ENCODE measurements at places on chromosomes 1 and 21.
A peak's percentile ranks its signal among the peaks of the same experiment; 100 is the strongest.

DNA sequence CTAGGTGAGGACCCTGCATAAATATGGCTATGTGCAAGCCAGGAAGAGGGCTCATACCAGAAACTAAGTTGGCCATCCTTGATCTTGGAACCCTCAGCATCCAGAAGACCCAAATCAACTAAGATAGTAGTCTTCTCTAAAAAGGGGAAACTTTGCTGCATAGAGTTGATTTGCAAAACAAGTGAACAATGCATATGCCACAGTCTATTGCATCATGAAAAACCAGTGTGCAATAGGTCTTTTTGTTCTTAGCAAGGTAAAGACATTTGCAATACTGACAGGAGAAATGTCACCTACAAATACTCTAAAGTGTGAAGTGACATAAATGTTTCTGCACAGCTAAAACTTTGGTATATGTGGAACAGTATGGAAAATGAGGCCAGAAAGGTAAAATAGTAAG, 2.0 kb upstream of the IFI16 start:
- DNase-seq = no peak

DNA sequence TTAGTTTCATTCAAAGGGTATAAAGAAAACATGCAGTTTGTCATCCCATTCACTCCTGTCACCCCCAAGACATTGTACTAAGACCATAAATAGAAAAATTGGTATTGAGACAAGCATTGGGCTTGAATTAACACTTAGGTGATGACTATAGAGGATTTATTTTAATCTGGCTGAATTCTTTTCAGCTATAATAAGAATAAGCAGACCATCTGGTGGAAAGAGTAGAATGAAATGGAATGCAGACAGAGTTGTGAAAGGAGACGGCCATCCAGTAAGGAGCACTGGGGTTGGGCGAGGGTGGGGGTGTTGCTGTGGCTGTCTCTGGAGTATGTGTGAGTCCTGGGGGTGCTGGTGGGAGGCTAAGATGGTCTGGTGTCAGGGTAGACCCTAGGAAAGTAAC, 125.0 kb upstream of the IVNS1ABP start:
- no peak for DNase-seq

DNA sequence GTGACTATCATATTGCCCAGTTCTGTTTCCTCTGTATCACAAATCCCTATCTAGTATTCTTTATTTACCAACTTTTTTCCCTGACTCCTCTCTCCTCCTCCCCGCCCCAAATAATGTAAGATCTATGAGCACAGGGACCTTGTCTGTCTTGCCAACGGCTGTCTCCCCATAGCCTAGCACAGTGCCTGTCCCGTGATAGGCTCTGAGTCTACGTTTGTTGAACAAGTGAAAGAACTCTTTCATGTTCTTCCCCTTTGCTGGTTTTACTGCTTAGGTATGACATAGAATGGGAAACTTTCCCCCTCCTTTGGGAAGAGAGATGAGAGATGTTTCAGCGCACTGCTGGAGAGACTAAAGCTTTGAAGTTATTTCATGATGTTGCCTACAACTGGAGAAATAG, 367.0 kb downstream of the PRDM2 start:
- DNase-seq = no peak

- peak; percentile 62 for DNase-seq
These were observed 136.6 kb downstream of the OMA1 start for GRCh38 chr1:58409890-58410289.

GRCh38 chr1:32485554-32486255, 20.8 kb downstream of the ZBTB8B start:
- no peak for DNase-seq

GRCh38 chr1:99361406-99361805, 97.1 kb downstream of the PLPPR4 start:
- DNase-seq = no peak

All from mesothelial cell of epicardium (in vitro differentiated cells).